ENCODE measurements at places on chromosomes 16 and 17.

DNA sequence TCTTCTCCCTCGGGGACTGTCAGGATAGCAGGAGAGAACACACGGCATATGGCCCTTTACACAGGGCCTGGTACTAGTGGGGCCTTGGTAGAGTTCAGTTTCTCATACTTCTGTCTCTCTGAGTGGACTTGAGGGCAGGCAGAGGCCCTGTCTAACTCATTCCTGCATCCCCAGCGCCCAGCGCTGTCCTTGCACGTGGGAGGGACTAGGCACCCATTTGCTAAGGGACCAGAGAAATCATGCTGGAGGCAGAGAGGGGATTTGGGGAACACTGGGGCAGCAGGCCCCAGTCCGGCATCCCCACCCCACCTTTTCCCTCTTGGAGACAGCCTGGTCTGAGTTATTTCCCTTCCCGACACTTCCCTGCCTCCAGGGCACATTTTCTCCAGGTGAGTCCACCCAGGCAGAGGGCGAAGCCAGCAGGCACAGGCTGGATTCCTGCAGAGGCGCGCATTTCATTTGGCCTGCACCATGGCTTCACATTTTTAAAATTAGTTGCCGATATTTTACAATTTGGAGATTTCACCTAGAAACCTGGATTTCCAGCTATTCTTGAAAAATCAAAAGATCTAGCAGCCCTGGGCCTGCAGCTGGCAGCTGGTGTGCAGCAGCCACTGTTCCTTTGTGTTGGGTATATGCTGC is 9.7 kb upstream of the NKD1 start:
- peak overlapping the region; percentile 11 for H3K27ac ChIP-seq
- no peaks in the 10 kb centered on the region for H3K27me3 ChIP-seq
- peaks cover 15% of the 10 kb centered on the region for H3K4me1 ChIP-seq
- peak; percentile 98 for DNase-seq

GRCh38 chr17:30832438-30833124 is 815 bp downstream of the ATAD5 start:
- peak overlapping the region; percentile 87 for H3K4me3 ChIP-seq
- no peaks in the 10 kb centered on the region for H3K27me3 ChIP-seq
- DNase-seq: no peak
- no peak overlapping the region for H3K27ac ChIP-seq
- peaks cover 3% of the 10 kb centered on the region for H3K36me3 ChIP-seq
- H3K4me1 ChIP-seq: no peaks in the 10 kb centered on the region

DNA sequence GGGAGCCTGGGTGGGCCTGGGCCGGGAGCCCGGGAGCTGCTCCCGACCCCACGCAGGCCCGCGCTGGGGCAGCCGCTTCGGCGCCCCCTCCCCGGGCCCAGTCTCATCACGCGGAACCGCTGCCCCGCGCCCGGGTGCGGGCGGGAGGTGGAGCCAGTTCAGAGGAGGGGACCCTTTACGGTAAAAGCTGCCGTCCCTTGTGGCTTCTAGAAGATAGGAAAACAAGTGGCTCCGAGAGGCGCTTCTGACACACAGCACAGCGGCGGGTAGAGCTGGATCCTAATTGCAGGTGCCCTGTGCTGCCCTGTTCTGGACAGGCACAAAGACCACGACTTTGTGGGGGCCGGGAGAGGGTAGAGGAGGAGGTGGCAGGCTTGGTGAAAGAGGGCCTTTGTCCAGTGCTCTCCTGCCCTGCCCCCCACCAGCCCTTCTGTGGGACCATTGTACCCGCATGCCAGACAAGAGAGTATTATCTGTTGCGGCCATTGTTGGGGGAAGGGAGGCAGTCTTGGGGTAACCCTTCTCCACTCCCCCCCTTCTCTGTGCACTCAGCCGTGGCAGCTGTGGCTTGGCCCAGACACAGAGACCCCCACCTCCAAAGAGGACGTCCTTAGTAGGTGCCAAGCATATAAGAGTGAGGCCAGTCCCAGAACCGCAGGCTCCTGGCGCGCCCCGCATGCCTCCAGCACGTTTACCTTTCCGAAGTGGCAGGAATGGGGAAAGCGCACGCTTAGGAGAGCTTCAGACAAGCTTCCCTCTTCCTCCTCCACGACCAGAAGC is 736 bp downstream of the CNP start:
- peak overlapping the region; percentile 81 for H3K4me3 ChIP-seq
- DNase-seq: peak; percentile 50
- H3K4me1 ChIP-seq: peaks cover 9% of the 10 kb centered on the region
- no peaks in the 10 kb centered on the region for H3K27me3 ChIP-seq

DNA sequence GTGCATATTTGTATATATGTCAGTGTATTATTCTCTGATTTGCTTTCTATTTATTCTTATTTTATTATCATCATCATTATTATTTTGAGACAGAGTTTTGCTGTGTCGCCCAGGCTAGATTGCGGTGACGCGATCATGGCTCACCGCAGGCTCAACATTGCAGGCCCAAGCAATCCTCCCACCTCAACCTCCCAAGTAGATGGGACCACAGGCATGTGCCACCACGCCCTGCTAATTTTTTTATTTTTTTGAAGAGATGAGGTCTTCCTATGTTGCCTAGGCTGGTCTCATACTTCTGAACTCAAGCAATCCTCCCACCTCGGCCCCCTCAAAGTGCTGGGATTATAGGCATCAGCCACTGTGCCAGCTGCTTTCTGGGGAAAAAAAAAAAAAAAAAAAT is 8.4 kb upstream of the ARHGAP17 start:
- H3K27me3 ChIP-seq: no peaks in the 10 kb centered on the region
- DNase-seq: no peak
- no peaks in the 10 kb centered on the region for H3K4me1 ChIP-seq
- H3K36me3 ChIP-seq: no peaks in the 10 kb centered on the region
- H3K4me3 ChIP-seq: no peak overlapping the region
- H3K27ac ChIP-seq: no peak overlapping the region

GRCh38 chr16:19104607-19105006 is 9.2 kb upstream of the ITPRIPL2 start:
- no peaks in the 10 kb centered on the region for H3K27me3 ChIP-seq
- H3K4me3 ChIP-seq: no peak overlapping the region
- H3K27ac ChIP-seq: no peak overlapping the region
- no peaks in the 10 kb centered on the region for H3K36me3 ChIP-seq
- no peak for DNase-seq
- H3K4me1 ChIP-seq: peaks cover 10% of the 10 kb centered on the region
